ENCODE measurements at places on chromosomes 13 and 19. TPM values are rescaled to one million over a fixed set of nuclear protein-coding genes. Genes with fewer than 3 reads are reported as not detected.

- DNase-seq: no peak
Measured at GRCh38 chr13:65836066-65836465, 1394.1 kb downstream of the PCDH9 start.

DNA sequence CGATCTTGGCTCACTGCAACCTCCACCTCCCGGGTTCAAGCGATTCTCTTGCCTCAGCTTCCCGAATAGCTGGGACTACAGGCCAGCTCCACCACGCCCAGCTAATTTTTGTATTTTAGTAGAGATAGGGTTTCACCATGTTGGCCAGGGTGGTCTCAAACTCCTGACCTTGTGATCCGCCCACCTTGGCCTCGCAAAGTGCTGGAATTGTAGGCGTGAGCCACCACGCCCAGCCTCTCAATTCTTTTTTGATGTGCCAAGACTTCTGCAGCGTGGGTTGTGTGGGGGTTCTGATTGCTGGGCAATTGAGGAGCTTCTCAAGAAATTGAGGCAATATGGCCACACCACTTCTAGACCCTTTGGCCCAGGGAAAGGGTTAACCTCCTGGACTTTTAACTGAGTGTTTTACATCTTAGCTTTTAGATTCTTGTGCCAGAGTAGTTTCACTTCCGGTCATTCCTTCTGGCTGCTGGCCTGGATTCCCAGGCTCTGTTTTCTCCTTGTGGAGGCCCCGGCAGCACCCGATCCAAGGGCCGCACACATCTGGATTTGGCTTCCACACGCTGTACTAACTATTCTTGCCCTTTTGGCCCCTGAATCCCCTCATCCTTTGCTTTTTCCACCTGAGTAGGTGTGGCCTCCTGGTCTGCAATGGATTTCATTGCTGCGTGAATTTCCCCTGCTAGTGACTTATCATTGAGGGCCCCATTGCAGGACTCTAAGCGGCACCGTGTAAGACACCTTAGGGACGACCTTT lies 14.7 kb downstream of the SMARCA4 start:
- DNase-seq: peak; percentile 88

DNA sequence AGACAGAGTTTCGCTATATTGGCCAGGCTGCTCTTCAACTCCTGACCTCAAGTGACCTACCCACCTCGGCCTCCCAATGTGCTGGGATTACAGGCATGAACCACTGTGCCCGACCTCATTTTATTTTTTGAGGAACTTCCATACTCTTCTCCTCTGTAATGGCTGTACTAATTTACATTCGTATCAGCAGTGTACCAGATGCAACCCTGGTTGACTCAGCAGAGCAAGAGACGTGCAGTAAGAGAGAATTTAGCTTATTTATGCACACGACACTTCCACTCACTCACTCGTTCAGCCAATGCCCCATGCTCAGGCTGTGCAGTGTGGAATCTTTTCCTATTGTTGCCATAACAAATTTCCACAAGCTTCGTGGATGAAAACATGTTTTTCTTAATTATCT lies 6.9 kb downstream of the KIR3DL3 start:
- DNase-seq: no peak

- DNase-seq: peak; percentile 22
Measured at GRCh38 chr19:52170863-52171320, 529 bp downstream of the ZNF836 start.

CFAP97D2 gene
- not detected for polyA plus RNA-seq

DNA sequence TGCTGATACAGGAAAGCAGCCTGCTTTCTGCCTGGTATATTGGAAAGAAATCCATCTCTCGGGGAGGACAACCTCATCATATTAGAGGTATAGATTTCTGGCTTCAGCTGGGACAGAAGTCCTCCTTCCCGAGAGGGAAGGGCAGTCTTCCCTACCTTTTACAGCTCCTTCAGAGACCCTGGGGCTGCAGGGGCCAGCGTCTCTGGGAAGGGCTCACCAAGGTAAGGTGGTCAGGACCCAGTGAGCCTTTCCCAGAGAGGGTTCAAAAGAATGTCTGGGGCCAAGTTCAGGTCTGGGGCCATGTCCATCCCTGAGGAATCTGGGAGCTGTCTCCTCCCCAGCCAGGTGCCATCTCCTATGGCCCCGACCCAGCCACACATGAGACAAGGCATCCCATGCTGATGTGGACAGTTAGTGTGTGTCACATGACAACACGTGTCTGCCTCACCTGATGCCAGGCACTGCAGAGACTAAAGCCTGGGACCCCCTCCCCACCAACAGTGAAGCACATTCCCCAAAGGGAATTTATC lies 136.4 kb downstream of the URI1 start:
- no peak for DNase-seq

SRRM5 gene
- 0.22 TPM for polyA plus RNA-seq

PRTN3 gene
- polyA plus RNA-seq: not detected

- no peak for DNase-seq
Measured at GRCh38 chr19:13007292-13008045, 12.2 kb downstream of the NFIX start.

DNA sequence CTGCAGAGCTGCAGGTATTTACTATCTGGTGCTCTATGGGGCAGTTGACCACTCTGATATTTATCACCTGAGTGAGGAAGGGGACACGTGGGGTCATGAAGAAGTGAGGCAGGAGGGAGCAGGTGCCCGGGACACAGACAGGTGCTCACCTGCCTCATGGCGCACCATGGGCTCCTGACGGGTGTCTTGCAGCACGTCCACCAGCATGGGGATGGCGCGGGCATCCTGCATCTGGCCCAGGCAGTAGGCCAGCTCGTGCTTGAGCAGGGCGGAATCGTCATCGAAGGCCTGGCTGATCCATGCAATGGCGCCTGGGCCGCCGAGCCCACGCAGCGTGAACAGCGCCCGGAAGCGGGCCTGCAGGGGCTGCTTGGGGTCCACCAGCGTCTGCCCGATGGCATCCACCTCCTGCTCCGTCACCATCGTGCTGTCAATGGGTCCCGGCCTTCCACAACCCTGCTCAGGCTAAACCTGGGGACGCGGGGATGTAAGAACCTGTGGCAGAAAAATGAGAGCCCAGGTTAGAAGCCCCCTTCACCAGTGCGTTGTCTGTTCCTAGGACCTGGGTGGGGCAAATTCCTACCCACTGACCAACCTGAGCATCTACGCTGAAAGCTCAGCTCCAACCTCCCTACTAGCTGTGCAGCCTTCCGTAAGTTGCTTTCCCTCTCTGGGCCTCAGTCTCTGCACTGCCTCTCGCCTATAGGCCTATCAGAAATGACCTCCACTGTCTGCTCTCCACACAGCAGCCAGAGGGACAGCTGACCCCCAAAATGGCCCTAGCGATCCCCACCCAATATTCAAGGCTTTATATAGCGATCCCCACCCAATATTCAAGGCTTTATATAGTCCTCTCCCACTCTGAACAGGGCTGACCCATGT lies 3.8 kb downstream of the DOHH start:
- no peak for DNase-seq

DNA sequence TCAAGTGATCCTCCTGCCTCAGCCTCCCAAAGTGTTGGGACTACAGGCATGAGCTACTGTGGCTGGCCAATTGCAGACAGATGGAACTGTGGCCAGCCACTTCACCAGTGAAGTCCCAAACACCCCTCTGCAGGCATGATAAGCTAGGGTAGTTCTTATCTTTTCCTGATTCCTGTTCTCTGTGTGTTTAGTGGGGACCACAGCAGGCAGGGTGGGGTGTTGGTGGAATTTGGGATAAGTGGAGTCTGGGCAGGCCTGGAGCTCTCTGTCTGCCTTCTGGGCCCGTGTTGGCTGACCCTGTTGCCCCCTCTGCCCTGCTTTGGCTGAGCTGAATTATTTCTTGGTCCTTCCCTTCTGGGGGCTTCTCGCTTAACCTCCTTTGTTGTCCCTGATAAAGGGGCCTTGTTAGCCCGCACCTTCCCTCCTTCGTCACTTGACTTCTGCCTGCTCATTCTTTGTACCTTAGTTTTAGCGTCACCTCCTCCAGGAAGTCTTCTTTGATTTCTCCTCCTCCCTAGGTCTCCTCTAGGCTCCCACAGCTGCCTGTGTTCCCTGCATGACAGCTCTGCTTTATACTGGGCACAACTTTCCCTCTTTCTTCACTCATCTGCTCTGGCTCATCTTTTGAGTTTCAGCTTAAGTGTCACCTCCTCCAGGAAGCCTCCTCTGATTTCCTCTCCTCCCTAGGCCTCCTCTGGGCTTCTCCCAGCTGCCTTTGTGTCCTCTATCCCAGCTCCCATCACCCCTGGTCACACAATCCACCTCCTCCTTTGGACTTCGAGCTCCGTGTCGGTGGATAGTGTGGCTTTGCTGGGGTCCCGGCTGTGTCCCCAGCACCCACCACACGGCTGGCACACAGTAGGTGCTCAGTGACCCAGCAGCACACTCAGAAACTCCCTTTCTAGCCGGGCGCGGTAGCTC lies 1.7 kb upstream of the NCLN start:
- DNase-seq: no peak

ZNF681 gene
- 0.30 TPM for polyA plus RNA-seq

OR7G3 gene
- polyA plus RNA-seq: not detected

DNA sequence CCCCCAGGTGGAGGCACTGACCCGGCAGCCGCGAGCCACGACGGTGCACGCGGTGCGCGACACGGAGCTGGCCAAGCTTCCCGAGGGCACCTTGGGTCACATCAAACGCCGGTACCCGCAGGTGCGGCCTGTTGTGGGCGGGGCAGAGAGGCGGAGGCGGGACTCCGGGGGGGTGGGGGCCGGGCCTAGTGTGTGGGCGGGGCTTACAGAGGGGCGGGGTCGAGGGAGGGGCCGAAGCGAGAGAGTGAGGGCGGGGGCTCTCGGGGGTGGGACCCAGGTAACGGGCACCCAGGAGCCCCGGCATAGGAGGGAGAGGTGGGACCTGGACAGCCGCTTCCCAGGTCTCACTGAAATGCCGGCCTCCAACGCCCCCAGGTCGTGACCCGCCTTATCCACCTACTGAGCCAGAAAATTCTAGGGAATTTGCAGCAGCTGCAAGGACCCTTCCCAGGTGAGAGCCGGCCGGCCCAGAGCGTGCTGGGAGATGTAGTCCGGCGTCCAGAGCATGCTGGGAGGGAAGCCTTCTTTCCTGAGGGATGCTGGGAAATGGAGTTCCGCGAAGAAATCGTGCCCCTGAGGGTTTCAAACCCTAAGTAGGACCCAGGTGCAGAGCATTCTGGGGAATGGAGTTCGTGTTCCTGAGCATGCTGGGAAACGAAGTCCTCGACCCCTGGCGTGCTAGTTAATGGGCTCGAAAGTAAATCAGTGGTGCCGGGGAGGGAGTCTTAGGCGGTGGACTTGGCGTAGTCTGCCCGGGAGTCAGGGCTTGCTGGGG lies 15.7 kb downstream of the PNPLA6 start:
- DNase-seq: peak; percentile 96

LRG1 gene
- polyA plus RNA-seq: 2.2 TPM

DNA sequence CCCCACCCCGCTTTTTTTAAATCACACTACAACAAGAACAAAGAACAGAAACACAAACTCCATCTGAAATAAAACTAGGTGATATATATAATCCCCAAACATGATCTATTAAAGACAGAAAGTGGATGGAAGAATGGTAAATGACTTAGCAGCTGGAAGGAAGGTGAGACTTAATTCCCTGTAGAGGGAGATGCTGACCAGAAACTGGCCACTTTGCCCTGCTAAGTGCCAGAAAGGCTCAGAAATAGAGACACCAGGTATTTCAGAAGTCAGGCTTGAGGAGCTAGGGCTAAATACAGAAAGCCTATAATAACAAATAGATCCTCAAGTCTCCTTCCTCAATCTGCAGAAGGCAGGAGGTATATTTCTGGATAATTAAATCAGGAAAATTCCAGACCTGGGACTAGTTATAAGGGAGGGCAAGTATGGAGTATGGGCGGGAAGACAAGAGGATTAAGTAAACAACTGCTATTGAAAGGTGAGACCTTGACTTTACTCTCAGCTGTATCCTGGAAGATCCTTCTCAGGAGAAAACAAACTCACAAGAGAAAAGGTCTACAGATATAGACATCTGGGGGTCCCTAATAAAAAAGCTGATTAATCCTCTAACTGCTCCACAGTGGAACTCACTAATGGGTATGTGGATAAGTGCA lies 32.2 kb downstream of the MTRF1 start:
- no peak for DNase-seq

MAP4K1 gene
- 3.9 TPM for polyA plus RNA-seq

DNA sequence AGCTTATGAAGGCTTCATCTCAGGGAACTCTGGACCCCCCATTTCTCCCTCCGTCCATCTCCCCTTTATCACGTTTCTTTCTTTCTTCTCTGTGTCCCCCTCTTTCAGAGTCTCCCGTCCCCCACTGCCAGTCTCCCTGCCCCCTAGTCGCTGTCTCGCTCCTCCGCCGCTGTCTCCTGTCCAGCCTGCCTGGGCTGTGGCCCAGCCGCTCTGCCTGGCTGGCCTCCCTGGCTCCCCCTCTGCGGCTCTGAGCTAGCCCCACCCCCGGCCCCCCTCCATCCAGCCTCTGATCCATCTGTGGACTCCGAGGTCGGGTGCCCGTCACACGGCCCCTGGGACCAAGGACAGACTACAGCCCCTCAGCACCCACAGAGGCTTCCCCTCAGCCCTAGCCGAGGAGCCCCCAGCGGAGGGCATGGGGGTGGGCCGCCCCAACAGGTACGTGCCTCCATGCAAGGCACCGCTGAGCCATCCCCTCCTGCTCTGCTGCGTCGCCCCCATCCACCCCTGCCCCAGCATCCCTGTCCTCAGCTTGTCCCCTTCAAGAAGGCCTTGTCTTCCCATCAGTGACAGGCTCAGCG lies 1.1 kb upstream of the KCNJ14 start:
- DNase-seq: no peak

- DNase-seq: no peak
Measured at GRCh38 chr19:55536951-55537740, at the start of gene SBK2. SBK2 (minus strand) TSS chr19:55537133; CDS start chr19:55536294, 839 bp downstream.

MYH14 gene
- polyA plus RNA-seq: 23.9 TPM

DNA sequence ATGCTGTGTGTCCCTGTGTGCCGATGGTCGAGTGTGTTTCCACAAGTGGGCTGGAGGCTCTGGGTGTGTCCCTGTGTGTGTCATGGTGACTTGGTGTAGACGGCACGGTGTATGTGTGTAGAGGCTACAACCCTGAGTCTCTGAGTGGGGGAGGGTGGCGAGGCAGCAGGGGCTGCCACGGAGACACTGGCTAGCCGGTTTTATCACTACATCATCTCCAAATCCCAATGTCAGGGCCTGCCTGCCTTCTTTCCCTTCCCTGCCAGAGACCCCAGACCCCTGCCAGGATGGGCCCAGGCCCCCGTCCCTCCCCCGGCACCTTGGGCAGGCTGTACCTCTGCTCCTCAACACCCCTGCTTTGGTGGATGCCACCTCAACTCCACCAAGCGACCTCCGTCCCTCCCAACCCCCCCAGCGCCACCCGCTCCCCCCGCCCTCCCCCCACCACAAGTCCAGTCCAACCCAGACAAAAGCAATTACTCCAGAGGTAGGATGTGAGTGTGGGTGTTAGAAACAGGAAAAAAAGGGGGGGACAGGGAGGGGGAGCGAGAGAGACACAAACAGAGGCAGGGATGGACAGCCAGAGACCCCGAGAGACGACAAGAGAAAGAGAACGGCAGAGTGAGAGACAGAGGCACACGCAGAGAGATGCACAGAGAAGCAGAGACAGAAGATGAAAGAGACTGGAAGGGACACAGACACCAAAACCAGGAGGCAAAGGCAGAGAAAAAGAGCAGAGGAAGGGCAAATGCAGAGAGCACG lies 21.6 kb upstream of the POU2F2 start:
- DNase-seq: no peak

DCT gene
- polyA plus RNA-seq: 0.11 TPM

Measured in kidney (tissue), 22 donors.